Immature natural killer cell (primary cell): ENCODE measurements at places on chromosomes 2 and 18. TPM values are rescaled to one million over a fixed set of nuclear protein-coding genes. Genes with fewer than 3 reads are reported as not detected.

DNA sequence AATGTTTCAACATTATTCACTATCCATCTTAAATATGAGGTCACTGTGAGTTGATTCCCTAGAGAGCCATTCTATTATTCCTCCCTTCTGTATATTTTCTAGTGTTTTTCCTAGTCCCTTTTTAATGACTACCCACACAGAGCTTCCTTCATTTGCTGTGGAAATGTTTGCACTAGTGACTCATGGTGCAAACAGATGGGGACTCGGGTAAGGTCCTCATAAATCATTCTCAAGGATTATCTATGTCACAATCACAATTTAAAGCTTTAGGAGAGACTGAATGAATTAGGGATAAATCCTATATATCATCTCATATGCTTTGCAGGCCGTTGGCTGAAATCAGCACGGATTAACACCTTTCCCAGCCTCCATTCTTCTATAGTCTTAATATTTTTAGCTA is 159.6 kb downstream of the DCC start:
- DNase-seq, result no peak

- DNase-seq, result no peak
Observed at GRCh38 chr2:177093371-177093770, 119.2 kb upstream of the HNRNPA3 start.

DNA sequence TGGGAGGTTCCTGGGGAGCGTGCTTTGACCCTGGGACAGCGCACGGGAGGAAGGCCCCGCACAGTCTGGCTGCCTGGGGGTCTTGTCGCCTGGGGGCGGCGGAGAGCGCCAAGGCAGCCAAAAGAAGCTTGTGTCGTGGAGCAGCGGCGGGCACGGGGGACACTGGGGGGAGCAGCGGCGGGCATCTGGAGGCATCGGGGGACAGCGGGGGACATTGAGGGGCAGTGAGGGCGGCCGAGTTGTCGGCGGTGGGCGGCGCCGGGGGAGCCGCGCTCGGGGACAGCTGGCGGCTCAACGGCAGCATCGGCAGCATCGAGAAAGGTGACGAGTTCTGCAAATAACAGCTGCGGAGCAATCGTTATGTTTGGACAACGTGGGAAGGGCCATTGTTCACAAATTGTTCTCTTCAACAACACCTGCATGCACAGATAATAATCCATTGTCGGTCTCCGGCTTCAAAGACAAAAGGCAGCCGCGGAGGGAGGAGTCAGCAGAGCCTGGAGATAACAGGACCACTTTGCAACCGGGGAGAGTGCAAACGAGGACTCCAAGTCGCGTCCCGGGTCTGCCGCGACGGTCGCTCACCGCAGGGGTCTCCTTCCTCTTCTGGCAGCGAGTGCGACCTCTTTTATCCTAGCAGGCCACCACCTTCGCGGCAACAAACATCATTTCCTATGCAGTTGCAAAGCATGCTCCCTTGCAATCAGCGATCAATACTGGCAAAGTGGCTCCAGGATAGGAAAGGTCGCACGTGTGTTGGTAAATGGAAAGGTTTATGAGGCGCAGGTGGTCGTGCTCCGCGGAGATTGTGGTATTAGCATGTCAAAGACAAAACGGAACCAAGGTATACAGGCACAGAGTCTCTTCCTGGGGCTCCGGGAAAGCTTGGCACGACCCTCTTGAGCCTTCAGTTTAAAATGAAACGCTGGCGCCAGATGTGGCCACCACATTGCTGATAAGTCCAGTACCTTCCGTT is 132.3 kb upstream of the DLX2 start:
- peak; percentile 7 for DNase-seq

DNA sequence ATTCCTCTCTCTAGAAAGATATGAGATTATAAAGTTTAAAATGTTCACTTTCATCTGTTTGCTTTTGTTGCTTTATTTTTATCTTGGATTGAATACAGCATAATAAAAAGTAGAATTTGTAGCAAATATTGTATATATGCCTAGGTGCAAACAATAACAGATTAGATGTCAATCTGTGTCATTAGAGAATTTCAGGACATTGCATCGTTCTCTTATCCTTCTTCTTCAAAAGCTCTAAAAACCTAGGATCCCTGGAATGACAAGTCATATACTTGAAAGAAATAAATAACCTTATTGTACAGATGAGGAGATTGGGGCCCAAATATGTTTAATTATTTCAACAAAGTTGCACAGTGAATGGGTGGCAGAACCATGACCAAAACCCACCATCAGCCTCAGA is 102.8 kb upstream of the BZW1 start:
- no peak for DNase-seq

HOXD13 gene
- polyA plus RNA-seq, result not detected

IL18RAP gene
- polyA plus RNA-seq, result 60.3 TPM

- no peak for DNase-seq
Observed at GRCh38 chr2:232321817-232322559, 56.6 kb upstream of the ALPP start.

EFHD1 gene
- 0.71 TPM for polyA plus RNA-seq
